NCI-H460 (cell line): ENCODE measurements at places on chromosomes 3 and 15.

DNA sequence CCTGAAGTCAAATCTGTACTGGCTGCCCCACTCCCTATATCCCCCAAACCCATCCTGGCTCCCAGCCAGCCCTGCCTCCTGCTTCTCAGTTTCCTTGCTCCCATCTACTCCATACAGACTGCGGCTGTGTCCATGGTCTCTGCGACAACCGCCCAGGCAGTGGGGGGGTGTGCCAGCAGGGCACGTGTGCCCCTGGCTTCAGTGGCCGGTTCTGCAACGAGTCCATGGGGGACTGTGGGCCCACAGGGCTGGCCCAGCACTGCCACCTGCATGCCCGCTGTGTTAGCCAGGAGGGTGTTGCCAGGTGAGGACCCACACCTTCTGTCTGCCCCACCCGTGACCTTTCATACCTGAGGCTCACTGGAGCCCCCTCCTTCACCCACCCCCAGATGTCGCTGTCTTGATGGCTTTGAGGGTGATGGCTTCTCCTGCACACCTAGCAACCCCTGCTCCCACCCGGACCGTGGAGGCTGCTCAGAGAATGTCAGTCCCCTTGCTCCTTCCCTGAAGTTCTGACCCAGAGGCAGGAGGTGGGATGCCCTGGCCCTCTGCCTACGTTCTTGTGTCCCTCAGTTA lies 14.7 kb downstream of the STAB1 start:
- no peak for DNase-seq

- DNase-seq = no peak
Observed at GRCh38 chr3:139122612-139123011, 77.9 kb upstream of the PRR23C start.

DNA sequence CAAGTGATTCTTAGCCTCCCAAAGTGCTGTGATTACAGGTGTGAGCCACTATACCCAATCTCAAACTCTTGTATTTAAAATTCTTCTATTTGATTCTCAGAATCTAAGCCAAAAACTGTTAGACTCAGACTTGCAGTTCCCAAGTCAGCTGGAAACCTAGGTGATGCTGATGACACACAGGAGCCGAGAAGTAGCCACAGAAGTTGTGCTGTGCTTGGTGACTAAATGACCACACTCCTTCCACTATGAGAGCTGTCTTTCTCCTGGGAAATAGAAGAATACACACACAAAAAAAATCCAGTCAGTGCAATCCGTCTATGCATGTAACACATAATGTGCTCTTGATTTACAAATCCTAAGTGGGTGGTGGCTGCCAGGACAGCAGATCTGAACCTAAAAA lies 33.9 kb downstream of the ILDR1 start:
- no peak for DNase-seq

DNA sequence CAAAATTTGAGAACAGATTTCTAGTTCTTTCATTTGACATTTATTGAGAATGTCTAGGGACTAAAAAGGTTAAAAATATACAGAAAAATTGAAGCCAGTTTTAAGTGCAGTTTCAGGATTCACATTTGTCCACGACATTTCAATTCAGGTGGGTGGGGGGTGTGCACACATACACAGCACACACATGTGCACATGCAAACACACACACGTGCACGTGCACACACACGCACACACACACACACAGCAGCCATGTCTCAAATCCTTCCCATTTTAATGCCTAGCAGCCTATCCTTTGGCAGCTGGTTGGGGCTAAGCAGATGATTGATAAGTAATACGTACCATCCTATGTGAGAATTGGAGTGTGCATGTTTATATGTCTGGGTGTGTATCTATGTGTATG lies 238.3 kb upstream of the TRIM42 start:
- DNase-seq = no peak

DNA sequence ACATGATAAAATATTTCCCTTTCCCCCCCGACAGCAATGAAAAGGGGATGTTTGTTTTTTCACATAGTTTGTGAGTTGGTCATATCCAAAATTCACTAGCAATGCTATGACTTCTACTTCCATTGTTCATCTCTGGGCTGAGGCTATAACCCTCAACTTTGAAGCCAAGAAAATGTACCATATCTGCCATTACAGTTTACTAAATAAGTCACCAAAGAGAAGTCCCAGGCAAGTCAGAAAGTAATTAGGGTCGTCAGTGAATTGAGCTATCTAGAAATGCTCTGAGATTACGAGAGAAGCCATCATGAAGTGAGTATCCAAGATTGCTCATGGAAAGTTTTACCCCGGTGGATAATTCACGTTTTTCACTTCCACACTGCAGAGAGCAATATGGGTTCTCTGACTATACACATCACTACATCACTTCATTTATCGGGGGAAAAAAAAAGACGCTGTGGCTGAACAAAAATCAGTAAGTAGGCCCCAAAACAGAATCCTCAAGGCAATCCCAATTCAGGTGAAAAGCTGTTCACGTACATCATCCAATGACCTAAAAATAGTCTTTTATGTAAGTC lies 1.4 kb downstream of the PEAK1 start:
- no peak for DNase-seq

- no peak for DNase-seq
Observed at GRCh38 chr15:37219211-37219701, 118.9 kb upstream of the MEIS2 start.

- no peak for DNase-seq
Observed at GRCh38 chr3:72582211-72582878, 265.9 kb downstream of the SHQ1 start.

DNA sequence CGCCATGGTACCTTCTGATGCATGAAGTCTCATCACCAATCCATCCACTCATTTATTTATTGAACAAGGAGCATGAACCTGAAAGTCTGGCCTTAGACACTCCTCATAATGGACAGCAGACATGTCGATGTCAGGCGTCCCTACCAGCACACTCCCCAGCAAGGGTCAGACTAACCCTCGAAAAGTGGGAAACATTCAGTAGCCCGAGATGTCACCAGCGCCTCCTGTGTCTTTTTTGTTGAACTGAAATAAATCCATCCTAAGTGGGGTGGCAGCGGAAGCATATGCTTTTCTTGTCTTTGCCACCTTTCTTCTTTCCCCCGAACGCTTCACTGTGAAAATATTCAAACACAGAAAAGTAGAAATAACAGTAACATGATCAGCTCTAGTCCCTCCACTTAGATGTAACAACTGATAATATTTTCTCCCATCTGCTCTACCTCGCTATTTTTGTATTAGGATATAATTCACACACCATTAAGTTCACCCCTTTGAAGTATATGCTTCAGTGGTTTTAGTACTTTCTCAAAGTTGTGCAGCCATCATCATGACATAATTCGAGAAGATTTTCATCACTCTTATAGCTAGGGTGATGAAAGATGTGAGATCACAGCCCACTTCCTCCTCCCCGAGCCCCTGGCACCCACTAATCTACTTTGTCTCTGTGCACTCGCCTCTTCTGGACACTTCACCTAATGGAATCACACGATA lies 121.6 kb downstream of the ADAMTS17 start:
- no peak for DNase-seq

- no peak for DNase-seq
Observed at GRCh38 chr3:173690542-173691180, 293.1 kb downstream of the NLGN1 start.

DNA sequence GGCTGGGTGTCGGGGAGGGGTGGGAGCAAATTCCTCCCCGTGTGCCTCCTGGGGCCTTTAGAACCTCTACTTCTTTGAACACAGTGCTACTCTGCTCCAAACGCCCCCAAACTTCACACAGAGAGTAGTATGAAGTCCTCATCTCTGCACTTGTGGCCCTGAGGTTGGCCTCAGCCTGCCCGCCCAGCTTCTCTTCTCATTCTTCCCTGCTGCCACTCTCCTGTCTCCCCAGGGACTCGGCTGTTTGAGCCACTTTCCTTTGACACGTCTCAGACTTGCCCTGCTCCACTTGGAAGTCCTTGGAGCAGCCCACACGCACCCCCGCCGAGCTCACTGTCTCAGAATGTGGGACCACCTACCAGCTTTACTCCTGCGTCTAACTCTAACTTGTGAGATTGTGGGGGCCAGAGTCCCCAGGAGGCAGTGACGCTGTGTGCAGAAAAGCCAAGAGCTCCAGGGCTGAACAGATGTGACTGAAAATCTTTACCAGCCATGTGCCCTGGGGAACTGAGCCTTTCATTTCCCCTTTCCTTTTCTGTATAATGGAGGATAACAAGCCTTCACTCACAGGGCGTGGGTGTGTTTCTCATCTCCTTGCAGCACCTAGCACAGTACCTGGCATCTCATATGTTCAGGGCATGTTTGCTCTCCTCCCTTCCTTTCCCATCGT lies 233.6 kb upstream of the CTDSPL start:
- DNase-seq = no peak

GRCh38 chr3:73028803-73029202 lies 32.2 kb downstream of the PPP4R2 start:
- DNase-seq = no peak

DNA sequence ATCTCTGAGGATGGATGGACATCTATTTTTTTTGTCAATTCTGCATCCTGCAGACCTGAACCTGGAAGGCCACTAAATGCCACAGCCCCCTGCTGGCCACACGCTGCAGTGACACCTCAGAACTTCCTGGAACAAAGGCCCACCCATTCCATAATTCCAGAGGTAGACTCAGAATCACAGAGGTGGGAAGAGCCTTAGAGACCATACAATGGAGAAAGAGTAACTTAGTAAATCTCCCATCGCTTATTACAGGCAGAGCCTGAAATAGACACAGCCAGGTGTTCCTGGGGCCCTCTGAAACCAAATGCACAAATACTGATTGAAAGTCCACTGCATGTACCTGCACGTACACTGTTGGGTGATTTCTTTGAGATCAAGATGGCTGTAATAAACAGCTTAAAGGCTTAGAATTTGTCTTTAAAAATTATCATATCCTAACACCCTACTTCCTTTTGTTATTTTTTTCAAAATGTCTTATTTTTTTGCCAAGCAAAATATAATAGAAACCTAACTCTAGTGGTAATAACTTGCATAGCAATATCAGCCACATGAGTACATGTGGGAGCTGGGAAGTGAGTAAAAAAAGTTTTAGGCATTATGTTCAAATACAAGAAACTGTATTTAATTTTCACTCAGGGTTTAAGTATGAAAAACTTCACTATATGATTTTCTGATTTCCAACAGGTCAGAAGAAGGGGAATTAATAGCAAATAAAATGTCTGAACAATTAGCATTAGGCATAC lies 62.7 kb downstream of the EOMES start:
- DNase-seq = peak; percentile 39

DNA sequence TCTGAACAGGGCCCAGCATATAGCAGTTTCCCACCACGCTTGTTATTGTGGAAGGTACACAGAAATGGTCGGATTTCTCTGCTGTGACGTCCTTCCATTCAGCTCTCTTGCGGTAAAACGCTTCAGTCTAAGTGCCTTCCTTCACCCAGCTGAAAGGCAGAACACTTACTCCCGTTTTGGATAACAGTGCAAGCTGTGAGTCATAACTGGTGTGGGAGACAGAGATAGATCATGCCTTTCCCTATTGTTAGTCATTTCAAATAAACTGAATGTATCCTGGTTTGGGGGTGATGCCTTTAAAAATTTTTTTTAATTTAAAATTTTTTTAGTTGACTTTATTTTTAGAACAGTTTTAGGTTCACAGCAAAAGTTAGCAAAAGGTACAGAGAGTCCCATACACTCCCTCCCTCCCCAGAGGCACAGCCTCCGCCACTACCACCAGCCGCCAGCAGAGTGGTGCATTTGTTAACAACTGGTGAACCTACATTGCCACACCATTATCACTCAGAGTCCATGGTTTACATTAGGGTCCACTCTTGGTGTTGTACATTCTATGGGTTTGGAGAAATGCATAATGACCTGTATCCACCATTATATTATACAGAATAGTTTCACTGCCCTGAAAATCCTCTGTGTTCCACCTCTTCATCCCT lies 94.9 kb upstream of the NSMCE3 start:
- no peak for DNase-seq

DNA sequence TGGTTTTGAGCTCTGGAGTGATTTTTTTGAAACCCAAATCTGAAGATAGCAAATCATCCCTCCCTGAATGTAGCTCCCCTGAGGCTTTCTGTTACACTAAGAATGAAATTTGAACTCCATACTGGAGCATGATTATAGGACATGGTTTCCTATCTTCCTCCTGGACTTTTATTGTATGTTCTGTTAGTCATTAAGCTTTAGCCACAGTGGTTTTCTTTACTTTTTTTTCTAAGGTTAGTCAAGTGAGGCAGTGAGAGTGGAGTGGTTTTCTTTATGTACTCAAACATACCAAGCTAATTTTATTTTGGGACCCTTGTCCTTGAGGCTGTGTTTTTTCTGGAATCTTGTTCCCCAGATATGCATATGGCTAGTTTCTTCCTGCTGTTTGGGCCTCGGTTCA lies 55.2 kb upstream of the FRMD4B start:
- no peak for DNase-seq

DNA sequence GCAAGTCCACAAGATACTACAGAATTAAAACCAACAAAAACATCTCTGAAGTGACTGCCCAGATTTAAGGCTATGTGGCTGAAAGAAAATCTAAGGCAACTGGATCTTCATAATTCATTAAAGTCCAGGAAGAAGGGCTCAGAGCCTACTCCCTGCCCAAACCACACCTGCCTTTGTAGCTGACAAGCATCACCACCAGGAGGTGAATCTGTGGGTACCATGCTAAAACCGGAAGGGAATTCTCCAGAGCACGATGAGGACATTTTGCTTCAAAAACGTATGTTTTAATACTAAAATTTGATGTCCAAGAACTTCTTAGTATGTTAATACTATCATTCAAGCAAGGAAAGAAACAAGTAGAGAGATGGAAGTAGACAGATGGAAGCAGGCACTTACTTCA lies 495.9 kb upstream of the NECTIN3 start:
- DNase-seq = no peak

- no peak for DNase-seq
Observed at GRCh38 chr15:27707257-27707656, 391.9 kb downstream of the OCA2 start.

GRCh38 chr15:70212286-70212962 lies 114.7 kb upstream of the TLE3 start:
- no peak for DNase-seq

- DNase-seq = no peak
Observed at GRCh38 chr3:34869696-34870095, 769.6 kb upstream of the ARPP21 start.

DNA sequence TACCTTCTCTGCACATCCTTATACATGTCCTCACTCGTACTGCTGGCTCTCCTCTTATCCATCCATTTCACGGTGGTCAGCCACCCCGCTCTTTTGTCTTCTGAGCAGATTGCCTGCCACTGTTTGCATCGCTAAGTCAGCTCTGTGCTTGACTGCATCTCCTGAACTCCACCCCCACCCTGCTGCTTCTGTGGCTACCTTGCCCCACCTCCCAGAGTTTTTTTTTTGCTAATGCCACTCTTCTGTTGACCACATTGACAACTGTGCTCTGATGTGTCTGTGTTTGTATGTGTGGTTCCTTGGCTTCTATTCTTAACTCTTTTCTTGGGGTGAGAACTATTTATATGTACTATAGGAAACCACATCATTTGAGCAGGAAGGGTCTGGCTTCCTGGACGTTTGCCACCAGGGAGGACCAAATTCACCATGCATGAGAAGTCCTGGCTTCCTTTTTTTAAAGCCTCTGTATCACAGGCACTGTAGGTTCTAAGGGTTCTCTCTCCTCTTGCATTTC lies 12.8 kb upstream of the MTMR10 start:
- DNase-seq = no peak
